ENCODE measurements at places on chromosomes 3 and 15. TPM values are rescaled to one million over a fixed set of nuclear protein-coding genes. Genes with fewer than 3 reads are reported as not detected.

Gene CCR2
- 0.19 TPM for total RNA-seq

Gene HACD2
- 25.5 TPM for total RNA-seq

Gene CPNE9
- 0.11 TPM for total RNA-seq

Gene A4GNT
- not detected for total RNA-seq

DNA sequence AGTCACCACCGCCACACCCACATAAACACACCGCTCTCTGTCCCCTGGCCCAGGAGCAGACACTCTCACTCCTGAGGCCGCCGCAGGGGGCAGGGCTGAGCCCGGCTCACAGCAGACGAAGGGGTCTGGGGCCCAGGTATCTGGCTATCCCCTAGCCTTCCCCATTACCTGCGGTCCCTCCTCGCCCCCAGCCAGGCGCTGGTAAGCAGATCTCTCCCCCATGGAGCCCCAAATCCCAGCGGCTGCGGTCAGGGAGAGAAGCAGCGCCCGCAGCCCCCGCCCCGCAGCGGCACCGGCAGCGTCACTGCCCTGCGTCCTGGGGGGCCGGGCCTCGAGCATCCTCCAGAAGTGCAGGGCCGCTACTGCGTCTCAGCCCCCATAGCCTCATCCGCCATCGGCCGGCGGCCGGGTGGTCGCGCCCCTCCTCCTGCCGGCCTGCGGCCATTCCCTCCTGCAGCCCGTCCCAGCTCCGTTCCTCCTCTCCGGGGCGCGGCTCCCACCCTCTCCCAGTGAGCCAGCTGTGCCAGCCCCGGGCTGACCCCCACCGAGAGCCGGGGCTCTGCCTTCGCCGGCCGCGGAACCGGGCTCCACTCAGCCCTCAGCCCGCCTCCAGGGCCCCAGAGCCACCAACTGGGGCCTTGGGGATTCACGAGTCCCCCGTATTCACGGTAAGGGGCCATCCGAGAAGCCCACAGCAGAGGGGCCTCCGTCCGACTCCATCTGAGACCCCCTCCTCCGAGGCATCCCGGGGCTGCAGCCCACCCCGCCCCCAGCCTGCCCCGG, 13.1 kb downstream of the TNK2 start:
- peak; percentile 68 for DNase-seq

Data from activated naive CD4-positive, alpha-beta T cell treated with anti-CD3 and anti-CD28 coated beads, Interleukin-2, amount 50 U/mL, for 72 hours (primary cell).